ENCODE measurements at places on chromosomes 16 and 17. TPM values are rescaled to one million over a fixed set of nuclear protein-coding genes. Genes with fewer than 3 reads are reported as not detected.

Gene ABCA8
- total RNA-seq = 1.8 TPM

GRCh38 chr17:79696610-79696982 is 34.1 kb upstream of the ENPP7 start:
- no peak for DNase-seq

Gene TMC5
- not detected for total RNA-seq

DNA sequence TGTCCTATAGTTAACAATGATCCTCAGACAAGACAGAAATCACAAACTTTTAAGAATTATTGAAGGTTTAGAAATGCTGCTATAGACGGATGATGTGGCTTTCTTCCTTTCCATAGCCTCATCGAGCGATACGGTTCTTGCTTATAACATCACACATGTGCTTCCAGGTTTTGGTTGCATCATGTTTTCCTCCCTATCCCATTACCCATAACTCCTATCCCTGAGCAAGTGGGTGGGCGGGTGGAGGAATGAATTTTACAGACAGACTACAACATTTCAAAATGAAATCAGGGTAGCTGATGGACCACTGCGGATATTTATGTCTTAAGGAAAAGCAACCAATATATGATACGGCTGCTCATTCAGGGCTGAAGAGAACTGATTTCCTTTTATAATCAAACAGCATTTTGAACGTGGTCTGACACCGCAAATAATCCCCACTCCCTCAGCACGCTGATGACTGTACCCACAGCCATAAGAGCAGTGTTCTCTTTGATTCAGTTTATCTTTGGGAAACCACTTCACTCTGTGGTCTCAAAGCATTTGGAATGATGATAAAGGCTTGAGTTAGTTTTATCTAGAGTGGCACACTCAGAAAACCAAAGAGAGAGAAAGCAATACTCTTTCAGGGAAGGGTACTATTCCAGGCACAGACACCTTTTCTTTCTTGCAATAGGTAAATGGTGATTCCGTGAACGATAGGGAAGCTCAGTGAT is 4.6 kb upstream of the AKTIP start:
- DNase-seq = no peak

GRCh38 chr16:86061318-86061695 is 162.3 kb downstream of the IRF8 start:
- no peak for DNase-seq

- DNase-seq = no peak
These were observed 71.4 kb downstream of the MARF1 start for GRCh38 chr16:15571557-15571956.

Gene BAHCC1
- total RNA-seq = 0.83 TPM

Gene RRN3
- total RNA-seq = 58.3 TPM

Gene HP
- not detected for total RNA-seq

DNA sequence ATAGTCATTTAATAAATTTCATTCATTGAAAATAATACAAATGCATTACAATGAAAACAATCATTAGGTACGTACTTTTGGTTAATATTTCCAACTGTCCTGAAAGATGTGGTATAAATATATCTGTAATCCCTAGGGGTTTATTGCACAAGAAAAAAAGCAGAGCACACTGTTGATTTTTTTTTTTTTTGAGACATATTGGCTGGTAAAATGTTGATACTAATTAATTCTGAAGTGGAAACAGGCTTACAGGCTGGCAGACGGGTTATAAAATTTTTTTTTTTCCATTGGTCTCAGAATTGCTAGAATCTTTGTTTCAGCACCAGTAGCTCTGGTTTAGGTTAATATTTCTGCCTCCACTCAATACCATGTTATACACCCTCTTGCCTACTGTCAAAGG is 193.6 kb downstream of the MAP2K6 start:
- no peak for DNase-seq

- DNase-seq = no peak
These were observed 75.6 kb downstream of the AMFR start for GRCh38 chr16:56349711-56350161.

Gene PIK3R6
- not detected for total RNA-seq

GRCh38 chr17:49915670-49916069 is 53.3 kb upstream of the DLX4 start:
- no peak for DNase-seq

GRCh38 chr17:40470932-40471828 is 27.9 kb downstream of the IGFBP4 start:
- DNase-seq = peak; percentile 96

- peak; percentile 99 for DNase-seq
These were observed 965 bp upstream of the PHF12 start for GRCh38 chr17:28951991-28952975.

- DNase-seq = peak; percentile 94
These were observed 87.8 kb downstream of the SMG6 start for GRCh38 chr17:2215616-2216364.

Gene CDH11
- 601 TPM for total RNA-seq
